ENCODE measurements at places on chromosomes 12 and 14.

DNA sequence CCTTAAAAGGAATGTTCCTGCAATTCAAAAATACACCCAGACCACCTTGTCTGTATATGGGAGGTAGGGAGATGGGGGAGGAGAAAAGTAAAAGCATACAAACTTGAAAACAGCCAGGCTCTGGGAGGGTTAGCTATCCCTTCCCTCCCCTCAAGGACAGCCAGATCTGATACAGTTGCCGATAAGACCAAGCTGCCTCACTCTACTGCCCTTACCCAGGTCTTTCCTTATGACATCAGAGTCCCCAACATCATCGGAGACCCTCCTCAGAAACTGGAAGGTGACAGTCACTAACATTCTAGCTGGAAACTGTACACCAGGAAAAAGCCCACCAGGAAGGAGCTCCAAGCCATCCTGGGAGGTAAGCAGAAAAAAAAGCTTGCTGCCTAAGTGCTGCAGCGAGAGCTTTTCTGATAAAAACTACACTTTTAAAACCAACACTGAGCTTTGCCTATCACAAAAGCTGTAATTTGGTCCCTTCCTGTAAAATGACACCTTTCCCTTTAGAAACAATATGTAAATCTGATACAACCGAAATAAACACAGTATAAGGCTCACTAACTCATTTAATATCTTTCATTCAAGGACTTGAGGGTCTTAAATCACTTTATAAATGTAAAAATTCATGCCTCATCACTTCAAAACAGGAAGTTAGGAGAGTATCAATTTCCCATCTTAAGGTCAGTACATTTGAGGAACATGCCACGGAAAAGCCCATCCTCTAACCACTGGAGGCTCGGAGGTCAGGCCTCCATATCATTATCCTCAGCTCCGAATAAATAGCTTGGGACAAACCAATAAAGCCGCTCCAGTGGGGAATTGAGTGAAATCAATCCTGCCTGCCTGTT lies 20.4 kb upstream of the PLEKHH1 start:
- no peak for DNase-seq

GRCh38 chr12:132366341-132366861 lies 37.0 kb upstream of the GALNT9 start:
- DNase-seq = no peak

- no peak for DNase-seq
These were observed 479.1 kb downstream of the MED13L start for GRCh38 chr12:115798309-115798917.

DNA sequence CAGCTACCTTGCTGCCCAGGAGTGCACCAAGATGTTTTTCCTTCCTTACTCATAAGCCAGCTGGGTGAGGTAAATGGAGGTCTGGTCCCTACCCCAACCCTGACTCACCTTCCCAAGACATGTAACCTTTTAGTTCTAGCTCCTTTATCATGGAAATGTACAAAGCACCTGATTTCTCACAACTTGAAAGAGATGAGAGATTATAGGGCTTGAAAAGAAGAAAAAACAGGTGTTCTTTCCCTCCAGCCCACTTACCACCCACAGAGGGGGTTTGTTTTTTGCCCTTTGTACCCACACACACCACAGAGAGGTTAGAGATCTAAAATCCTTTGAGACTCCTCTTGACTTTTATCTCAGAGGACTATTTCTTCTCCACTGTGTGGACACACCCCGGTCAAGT lies 21.1 kb downstream of the PLXNC1 start:
- no peak for DNase-seq

- DNase-seq = no peak
These were observed 18.5 kb upstream of the CCDC175 start for GRCh38 chr14:59595071-59595470.

GRCh38 chr12:6724409-6724797 lies 557 bp downstream of the COPS7A start:
- DNase-seq = no peak

DNA sequence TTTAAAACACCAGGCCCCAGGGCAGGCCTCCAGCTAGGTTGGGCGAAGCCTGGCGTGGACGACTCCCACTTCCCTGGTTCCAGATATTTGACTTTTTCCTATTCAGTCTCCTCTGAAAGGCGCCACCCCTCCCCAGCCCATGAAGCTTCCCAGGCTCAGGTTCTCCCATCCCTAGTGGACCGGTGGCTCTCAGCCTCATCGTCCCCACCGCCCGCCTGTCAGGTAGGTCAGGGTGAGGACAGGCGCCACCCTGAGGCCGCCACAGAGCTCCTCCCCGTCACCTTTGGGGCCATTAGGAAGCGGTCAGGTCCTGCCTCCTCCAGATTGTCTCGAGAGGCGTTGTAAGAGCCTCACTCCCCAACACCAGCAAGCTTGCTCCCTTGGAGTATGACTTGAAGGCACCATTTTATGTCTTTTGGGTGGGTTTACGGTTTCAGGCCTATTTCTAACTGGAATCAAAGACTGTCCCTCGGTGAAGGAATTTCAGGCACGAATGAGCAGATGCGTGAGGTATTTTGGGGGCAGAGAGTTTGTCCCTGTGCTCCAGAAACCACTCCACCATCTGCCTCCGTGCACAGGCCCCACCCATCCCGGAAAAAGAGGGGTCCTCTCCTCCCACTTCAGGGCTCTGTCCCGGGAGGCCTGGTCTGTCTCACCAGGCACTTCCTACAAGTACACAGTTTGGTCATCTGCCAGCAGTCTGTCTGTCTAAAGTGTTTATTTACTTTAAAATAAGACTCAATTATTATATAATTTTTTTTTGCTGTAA lies 55.6 kb downstream of the TSPAN9 start:
- DNase-seq = no peak

DNA sequence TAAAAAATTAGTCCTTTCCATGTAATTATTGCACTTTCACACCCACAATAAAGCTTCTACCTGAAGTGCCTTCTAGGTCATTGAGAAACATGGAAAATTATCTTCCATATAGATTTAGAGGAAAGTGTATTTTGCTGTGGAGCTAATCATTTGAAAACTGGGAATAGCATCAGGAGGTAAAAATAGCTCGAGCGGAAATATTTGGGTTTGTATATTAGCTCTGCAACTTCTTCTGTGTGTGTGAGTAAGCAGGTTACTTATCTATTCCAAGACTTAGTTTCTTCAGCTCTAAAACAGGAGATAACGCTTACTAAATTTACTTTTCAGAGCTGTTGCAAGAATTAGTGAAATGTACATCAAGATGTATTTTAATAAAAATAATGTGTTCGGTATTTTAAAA lies 95.0 kb upstream of the MON2 start:
- DNase-seq = no peak

GRCh38 chr14:75982266-75983018 lies 647 bp upstream of the TGFB3 start:
- peak; percentile 74 for DNase-seq

GRCh38 chr12:108643941-108644810 lies 10.5 kb upstream of the SELPLG start:
- no peak for DNase-seq

DNA sequence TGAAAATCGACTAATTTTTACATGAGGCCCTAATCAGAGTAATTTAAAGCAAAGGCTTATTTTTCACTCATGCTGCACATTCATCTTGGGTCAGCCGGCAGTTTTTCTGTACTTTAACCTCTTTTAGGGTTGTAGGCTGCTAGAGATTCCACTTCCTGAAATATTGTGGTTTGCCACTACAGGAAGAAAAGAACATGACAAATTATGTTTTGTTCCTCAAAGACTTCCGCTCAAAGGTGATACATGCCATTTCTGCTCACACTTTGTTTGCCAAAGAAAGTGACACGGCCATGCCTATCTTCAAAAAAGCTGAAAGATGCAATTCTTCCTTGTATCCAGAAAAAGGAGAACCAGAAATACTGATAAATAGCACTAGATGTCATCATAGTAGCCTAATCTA lies 183.4 kb upstream of the PPFIA2 start:
- peak; percentile 8 for DNase-seq

DNA sequence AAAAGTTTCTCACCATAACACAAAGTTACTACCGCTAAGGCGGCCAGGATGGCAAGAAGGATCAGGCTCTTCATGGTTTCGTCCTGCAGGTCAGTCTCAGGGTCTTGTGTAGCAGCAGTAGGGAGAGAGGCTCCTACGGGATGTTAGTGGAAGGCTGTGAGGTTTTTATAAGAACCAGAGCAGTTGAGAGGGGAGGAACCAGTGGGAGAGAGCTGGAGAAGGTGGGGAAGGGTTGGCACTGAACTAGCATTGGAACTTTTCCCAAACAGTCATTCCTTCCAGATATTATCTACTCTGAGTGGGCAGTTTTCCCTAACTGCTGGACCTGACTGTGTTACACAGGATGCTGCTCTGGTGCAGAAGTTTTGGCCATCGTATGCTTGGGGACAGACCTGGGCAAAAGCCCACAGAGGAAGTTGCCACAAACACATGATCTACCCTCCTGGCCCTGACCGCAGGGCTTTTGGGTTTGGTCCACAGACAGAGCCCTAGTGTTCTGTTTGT lies at the start of gene MGP:
MGP (minus strand) TSS at position 137 of the 504 bp plus-strand sequence; CDS start at position 74, 63 bp downstream.
- no peak for DNase-seq

- no peak for DNase-seq
These were observed 96.7 kb downstream of the ETV6 start for GRCh38 chr12:11746024-11746771.

DNA sequence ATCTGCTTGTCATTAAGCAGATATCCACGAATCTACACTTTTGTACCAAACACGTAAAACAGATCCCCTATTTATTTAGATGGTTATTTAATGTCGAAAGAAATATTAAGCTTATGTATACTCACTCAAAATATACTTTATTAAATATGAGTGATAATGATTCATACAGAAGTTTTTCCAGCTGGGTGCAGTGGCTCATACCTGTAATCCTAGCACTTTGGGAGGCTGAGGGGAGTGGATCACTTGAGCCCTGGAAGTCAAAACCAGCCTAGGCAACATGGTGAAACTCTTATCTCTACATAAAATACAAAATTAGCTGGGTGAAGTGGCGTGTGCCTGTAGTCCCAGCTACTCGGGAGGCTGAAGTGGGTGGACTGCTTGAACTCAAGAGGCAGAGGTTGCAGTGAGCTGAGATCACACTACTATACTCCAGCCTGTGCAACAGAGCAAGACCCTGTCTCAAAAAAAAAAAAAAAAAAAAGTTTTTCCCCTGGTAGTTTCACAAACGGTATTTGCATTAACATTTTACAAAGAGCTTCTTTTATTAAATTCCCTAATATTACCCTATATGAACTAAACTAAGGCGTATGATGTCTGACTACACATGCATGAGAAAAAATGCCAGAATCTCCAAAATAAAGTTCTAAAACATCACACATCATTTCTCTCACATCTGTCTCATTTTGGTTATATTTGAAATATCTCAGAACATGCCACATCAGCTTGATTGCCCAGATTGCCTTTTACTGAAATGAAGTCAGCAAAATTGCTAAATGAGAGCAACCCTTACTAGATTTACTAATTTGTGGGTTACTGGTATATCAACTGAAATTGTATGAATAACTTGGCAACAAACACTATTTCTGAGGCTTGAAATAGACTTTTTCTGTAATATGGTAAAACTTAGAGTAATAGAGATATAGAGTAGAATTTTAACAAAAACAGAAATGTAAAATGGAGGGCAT lies 74.9 kb downstream of the PAWR start:
- no peak for DNase-seq
